Nephron progenitor cell (in vitro differentiated cells): ENCODE measurements at places on chromosomes 6 and 20.
A peak's percentile ranks its signal among the peaks of the same experiment; 100 is the strongest.

DNA sequence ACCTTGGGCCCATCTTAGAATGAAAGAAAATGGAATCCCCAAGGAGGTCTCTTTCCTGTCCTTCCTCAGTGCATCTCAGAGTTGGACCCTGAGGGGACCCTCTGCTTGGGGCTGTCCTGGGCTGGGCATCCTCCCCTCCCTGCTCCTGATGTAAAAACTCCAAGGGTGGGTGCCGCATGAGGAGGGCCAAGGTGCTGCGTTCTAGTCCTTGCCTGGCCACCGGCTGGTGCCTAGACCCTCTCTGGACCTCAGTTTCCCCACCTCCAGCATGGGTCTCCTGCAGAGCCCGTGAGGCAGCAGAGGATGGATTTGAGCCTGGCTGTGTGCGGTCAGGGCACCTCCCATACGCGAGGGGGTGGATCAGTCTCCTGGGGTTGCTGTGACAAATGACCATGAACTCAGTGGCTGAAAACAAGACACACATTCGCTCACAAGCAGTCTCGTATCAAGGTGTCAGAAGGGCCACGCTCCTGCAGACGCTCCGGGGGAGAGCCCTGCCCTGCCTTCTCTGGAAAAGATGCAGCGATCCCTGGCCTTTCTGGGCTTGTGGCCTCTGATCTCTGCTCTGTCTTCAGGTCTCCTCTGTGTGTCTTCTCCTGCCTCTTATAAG is 54.7 kb downstream of the CHMP4B start:
- H3K4me3 ChIP-seq, result no peak overlapping the region
- H3K36me3 ChIP-seq, result no peaks in the 10 kb centered on the region
- peaks cover 10% of the 10 kb centered on the region for H3K27me3 ChIP-seq
- peaks cover 36% of the 10 kb centered on the region for H3K4me1 ChIP-seq
- no peak for DNase-seq

DNA sequence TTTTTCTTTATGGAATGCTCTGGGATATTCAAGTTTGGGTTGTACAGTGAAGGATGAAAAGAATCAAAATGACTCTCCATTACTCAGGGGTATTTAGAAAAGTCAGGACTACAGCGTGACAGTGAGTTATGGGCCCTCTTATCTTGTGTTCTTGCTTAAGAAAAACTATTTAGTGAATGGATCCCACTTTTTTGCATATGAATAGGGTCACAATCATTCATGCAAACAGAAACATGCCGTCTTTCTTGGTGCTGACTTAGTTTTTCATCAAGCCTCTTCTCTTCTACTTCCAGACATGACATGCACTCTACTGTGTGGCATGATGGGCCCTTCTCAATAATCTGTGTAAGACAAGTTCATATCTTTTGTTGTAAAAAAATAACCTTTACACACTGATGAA is 488.4 kb upstream of the MMS22L start:
- DNase-seq, result no peak
- H3K36me3 ChIP-seq, result no peaks in the 10 kb centered on the region
- H3K27ac ChIP-seq, result no peak overlapping the region

DNA sequence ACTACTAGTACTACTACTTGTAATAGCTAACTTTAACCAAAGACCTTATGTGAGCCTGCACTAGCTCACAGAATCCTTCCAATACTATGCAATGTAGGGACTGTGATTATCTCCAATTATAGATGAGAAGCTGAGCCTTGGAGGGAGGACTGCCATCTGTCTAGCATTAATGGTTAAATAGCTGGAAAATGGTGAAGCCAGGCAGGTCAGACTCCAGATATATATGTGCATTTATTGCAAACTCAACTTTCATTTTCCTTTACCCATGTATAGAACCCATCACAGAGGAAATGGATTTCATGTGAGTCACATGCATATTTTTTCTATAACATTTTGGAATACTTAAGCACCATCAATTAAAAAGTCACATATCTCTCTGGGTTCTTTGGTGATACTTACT is 229.9 kb downstream of the BCAS1 start:
- H3K27ac ChIP-seq, result no peak overlapping the region
- peaks cover 7% of the 10 kb centered on the region for H3K27me3 ChIP-seq
- H3K4me3 ChIP-seq, result no peak overlapping the region
- no peaks in the 10 kb centered on the region for H3K36me3 ChIP-seq

DNA sequence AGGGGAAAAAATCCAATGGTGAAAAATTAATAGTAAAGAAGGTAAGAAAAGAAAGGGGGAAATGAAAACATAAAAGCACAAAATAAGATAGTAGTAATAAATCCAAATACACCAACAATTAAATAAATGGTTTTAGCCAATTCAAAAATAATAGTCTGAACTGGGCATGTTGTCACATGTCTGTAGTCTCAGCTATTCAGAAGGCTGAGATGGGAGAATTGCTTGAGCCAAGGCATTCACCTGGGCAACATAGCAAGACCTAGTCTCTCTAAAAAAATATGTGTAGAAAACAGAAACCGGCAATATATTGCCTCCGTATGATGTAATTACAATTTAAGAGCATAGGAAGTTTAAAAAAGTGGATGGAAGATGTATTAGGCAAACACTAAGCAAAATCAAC is 311.3 kb upstream of the FERMT1 start:
- H3K27me3 ChIP-seq, result peaks cover 13% of the 10 kb centered on the region
- no peaks in the 10 kb centered on the region for H3K36me3 ChIP-seq
- no peak overlapping the region for H3K27ac ChIP-seq
- no peaks in the 10 kb centered on the region for H3K4me1 ChIP-seq

DNA sequence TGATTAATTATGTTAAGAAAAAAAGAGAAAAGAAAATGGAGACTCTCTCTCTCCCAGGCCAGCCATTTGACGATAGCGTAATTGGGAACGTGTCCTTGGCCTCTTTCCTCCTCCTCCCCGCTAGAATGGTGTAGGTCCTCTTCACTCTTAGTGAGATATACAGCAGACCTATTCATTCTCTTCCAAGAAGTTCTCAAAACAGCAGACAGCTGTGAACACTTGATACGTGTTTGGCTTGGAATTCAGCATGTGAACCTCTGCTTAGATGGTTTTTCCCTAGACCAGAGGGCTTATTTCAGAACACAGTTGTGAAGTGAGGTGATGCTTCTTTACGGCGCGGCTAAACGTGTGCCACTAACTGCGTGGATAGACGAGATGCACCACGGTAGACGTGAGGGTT is 32.6 kb upstream of the TULP4 start:
- peaks cover 39% of the 10 kb centered on the region for H3K4me1 ChIP-seq
- no peaks in the 10 kb centered on the region for H3K27me3 ChIP-seq
- H3K27ac ChIP-seq, result peak overlapping the region; percentile 32
- no peak overlapping the region for H3K4me3 ChIP-seq
- peaks cover 48% of the 10 kb centered on the region for H3K36me3 ChIP-seq
- no peak for DNase-seq

- peaks cover 52% of the 10 kb centered on the region for H3K4me1 ChIP-seq
- peak; percentile 20 for DNase-seq
- peaks cover 9% of the 10 kb centered on the region for H3K27me3 ChIP-seq
- no peaks in the 10 kb centered on the region for H3K36me3 ChIP-seq
Observed at GRCh38 chr6:5723841-5724691, 282.7 kb downstream of the NRN1 start.

DNA sequence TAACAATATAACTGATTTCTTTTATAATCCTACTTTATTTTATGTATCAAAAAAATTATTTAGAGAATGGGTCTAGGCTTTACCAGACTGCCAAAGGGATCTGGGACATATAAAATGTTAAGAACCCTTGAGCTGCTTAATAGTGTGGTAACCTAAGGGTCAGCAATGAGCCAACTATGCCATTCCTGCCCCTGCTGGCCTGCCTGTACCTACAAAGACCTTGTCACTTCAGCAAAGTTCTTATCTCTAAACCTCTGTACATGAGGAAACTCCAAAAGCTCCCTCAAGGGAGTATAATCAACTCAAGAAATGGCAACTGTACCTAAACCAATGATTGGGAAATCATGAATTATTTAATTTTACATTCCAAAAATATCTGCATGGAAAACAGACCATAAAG is 266.9 kb downstream of the PKHD1 start:
- H3K27ac ChIP-seq, result no peak overlapping the region
- no peak overlapping the region for H3K4me3 ChIP-seq
- no peaks in the 10 kb centered on the region for H3K36me3 ChIP-seq
- peaks cover 16% of the 10 kb centered on the region for H3K4me1 ChIP-seq
- no peak for DNase-seq
- H3K27me3 ChIP-seq, result peaks cover 7% of the 10 kb centered on the region

GRCh38 chr20:50403565-50404418 is 106.4 kb upstream of the PTPN1 start:
- H3K4me3 ChIP-seq, result no peak overlapping the region
- no peaks in the 10 kb centered on the region for H3K36me3 ChIP-seq
- H3K27ac ChIP-seq, result no peak overlapping the region
- peaks cover 52% of the 10 kb centered on the region for H3K4me1 ChIP-seq
- H3K27me3 ChIP-seq, result peaks cover 20% of the 10 kb centered on the region
- DNase-seq, result no peak

DNA sequence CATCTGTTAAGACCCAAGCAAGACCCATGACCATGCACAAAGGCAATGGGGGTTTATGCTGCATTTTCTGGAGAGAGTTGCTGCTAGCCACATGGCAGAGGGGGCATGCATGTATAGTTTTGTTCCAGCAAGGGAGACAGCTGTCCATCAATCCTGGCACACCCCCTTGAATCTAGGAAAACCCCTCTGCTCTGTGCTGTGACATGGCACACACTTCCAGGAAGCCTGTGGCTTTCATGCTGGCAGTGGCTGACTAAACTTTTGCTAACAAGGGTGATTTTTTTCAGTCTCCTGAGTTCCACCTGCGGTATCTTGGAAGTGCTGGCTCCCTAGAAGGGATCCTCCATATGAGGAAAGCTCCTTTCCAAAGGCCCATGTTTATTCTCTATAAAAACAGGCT is 9.1 kb upstream of the CST4 start:
- peaks cover 3% of the 10 kb centered on the region for H3K27me3 ChIP-seq
- peaks cover 52% of the 10 kb centered on the region for H3K4me1 ChIP-seq
- H3K4me3 ChIP-seq, result no peak overlapping the region
- no peak for DNase-seq

DNA sequence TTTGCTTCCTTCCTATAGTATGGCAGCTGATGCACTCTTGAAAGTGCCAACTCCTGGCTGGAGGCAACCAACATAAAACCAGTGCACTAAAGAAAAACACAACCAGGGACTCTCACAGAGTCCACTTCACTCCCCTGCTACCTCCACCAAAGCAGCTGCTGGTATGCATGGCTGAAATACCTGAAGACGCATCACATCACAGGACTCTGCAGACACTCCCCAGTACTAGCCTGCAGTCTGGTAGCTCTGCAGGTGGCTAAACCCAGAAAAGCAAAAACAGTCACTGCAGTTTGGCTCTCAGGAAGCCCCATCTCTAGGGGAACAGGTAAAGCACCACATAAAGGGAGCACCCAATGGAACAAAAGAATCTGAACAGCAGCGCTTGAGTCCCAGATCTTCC is 473.0 kb upstream of the SPTLC3 start:
- no peak overlapping the region for H3K4me3 ChIP-seq
- peaks cover 16% of the 10 kb centered on the region for H3K27me3 ChIP-seq
- DNase-seq, result no peak
- no peaks in the 10 kb centered on the region for H3K36me3 ChIP-seq
- no peak overlapping the region for H3K27ac ChIP-seq

DNA sequence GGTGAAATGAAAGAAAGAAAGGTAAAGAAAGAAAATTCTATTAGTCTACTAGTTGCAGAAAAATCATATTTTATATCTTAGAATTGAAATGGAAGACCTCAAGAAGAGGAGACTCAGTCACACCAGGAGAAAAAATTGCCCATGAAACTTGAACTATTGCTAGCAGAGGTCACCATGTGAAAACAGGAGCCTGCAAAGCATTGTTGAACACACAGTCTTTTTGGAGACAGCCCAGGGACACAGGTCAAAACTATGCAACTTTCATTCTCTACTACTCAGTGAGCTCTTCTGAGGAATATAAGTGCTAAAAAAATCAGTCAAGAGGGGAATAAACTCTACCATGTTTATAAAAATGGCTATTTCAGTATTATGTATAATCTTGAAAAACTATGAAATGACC is 89.8 kb upstream of the TENT5A start:
- DNase-seq, result no peak
- peaks cover 5% of the 10 kb centered on the region for H3K4me1 ChIP-seq
- no peaks in the 10 kb centered on the region for H3K36me3 ChIP-seq
- no peak overlapping the region for H3K27ac ChIP-seq

- peak; percentile 78 for DNase-seq
- peaks cover 2% of the 10 kb centered on the region for H3K4me1 ChIP-seq
- peaks cover 14% of the 10 kb centered on the region for H3K27me3 ChIP-seq
- H3K27ac ChIP-seq, result no peak overlapping the region
- H3K36me3 ChIP-seq, result peaks cover 4% of the 10 kb centered on the region
Observed at GRCh38 chr6:110255211-110255750, 75.1 kb downstream of the CDC40 start.

GRCh38 chr20:45049904-45050471 is 50.9 kb downstream of the KCNS1 start:
- H3K4me3 ChIP-seq, result no peak overlapping the region
- no peak for DNase-seq
- H3K27me3 ChIP-seq, result no peaks in the 10 kb centered on the region
- peaks cover 11% of the 10 kb centered on the region for H3K4me1 ChIP-seq
- no peaks in the 10 kb centered on the region for H3K36me3 ChIP-seq

DNA sequence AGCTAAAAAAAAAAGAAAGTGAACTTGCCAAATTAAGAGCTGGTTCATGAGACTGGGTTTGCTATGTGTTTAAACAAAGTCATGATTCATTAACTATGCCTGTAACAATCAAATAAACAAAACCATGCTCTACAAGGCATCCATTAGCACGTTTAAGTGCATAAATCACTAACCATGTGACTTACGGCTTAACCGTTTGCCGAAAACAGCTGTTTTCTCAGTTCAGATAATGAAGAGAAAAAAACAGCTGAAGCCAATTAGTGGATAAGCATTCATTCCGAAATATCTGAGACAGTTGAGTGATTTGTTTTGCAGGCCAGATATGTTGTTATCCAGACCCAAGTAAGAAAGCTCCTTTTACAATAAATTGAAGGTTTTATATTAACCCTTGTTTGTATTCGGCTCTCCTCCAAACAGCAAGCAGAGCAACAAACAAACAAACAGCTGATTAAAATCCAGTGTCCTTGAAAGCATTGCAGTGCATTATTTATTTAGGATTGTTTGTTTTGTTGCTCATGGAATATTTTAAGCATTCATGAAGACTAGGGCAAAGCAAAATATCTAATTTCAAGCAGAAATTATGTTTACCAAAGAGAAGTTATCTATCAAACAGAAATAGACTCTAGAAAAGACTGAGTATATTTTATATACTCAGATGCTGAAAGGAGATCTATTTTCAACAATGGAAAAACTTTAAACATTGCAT is 343.5 kb downstream of the RFPL4B start:
- peak overlapping the region; percentile 91 for H3K27ac ChIP-seq
- H3K4me1 ChIP-seq, result peaks cover 50% of the 10 kb centered on the region
- peaks cover 12% of the 10 kb centered on the region for H3K36me3 ChIP-seq
- no peak for DNase-seq
- H3K4me3 ChIP-seq, result no peak overlapping the region

- no peak for DNase-seq
- H3K4me1 ChIP-seq, result no peaks in the 10 kb centered on the region
- no peak overlapping the region for H3K4me3 ChIP-seq
- no peaks in the 10 kb centered on the region for H3K36me3 ChIP-seq
Observed at GRCh38 chr20:7770578-7770977, 169.7 kb downstream of the HAO1 start.
